ENCODE measurements at places on chromosomes 11 and 22. TPM values are rescaled to one million over a fixed set of nuclear protein-coding genes. Genes with fewer than 3 reads are reported as not detected.

GRCh38 chr11:24588081-24588480 lies 91.2 kb downstream of the LUZP2 start:
- peak; percentile 58 for DNase-seq

- peak; percentile 6 for DNase-seq
Observed at GRCh38 chr22:32684822-32685187, 116.7 kb upstream of the TIMP3 start.

GRCh38 chr11:35035894-35036408 lies 103.0 kb upstream of the CD44 start:
- peak; percentile 94 for DNase-seq

DNA sequence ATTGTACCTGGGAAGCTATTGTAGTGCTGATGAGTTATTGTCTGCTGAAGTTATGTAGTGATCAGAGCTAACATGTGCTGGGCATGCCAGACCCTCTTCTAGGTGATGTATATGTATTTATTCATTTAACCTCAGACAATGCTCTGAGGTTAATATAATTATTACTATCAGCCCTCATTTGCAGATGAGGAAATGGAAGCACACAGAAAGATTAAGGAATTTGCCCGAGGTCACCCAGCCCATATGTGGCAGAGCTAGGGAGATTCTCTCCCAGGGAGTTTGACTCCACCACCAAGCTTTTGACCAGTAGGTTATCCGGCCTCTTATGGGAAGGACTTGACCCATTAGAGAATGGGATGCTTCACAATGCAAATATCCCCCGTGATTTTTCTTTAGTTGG lies 114.2 kb upstream of the NAV2 start:
- DNase-seq: no peak

Gene SEPTIN5
- 31.5 TPM for total RNA-seq

Gene DERL3
- total RNA-seq: 2.3 TPM
